Tibial nerve (tissue), 4 donors: ENCODE measurements at places on chromosomes 12 and 14.

- DNase-seq = no peak
Observed at GRCh38 chr12:62146318-62146717, 113.9 kb upstream of the USP15 start.

GRCh38 chr12:118521036-118521370, 144.6 kb downstream of the SUDS3 start:
- no peak for DNase-seq

- no peak for DNase-seq
Observed at GRCh38 chr14:100384819-100385813, 62.0 kb downstream of the SLC25A47 start.

DNA sequence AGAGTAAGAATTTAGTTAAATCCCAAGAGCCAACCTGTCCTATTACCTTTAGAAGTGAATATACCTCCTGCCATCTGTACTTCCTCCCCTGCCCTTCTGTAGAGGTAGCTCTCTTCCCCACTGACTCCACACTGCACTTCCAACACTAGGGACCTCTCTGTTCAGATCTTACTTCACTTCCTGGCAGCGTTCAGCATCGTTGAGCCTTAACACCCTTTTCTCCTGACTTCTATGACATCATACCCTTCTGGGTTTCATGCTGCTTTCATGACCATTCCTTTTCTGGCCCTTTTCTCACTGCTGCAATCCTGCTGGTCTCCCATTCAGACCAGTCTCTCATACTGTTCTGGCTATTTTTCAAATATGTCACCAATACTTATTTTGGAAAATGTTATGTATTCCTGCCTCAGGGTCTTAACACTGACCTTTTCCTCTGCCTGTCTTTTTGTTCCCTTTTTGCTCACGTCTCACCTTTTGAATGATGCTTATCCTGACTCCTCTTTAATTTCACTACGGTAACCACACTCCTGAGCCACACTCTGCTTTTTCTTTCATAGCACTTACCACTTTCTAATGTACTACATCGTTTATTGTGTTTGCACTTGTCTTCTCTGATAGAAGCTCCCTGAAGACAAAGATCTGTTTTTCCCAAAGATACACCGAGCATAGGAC, 67.6 kb downstream of the PLEKHA5 start:
- DNase-seq = no peak

DNA sequence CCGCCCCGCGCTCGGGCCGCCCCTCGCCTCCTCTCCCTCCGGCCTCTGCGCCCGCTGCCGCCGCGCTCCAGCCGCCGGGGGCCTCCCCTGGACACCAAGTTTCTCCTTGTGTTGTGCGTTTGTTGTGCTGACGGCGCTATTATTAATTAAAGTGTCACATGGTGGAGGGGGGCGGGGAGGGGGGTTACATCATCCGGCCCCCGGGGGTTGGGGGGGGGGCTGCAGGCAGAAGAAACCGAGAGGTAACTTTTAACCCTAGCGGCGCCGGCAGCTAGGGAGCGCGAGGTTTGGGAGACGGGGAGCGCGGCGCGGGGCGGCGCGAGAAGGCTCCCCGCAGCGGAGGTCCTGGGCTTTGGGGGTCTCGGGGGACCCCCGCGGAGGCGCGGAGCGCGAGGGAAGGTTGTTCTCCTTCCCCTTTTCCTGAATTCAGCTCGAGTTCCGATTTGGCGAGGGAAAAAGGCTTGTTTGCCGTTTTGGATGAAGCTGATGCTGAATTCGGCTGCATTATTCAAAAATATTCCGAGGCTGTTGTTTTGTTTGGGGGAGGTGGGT, at the start of gene HRK:
TSS of gene HRK (minus strand) at position 117 of the 552 bp plus-strand sequence. CDS start 134 bp downstream, outside the sequence.
- no peak for DNase-seq

DNA sequence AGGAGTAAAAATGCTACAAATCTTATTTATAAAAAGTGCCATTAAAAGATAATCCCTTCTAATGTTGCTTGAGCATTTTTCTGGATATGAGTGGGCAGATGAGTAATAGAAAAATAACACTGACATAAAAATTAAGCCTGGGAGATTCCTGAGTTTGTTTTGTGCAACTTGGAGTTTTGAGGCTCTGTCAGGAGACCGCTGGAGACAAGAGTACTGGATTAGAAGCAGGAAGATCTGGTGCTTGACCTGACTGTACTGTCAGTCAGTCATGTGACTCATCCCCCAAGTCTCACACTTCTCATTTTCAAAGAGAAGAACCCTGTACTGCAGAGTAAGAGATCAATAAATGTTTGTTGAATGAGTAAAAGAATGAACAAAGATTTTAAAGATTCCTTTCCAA, 29.4 kb downstream of the ANO4 start:
- no peak for DNase-seq
